Hepatocyte (in vitro differentiated cells): ENCODE measurements at places on chromosomes 1 and 21. TPM values are rescaled to one million over a fixed set of nuclear protein-coding genes. Genes with fewer than 3 reads are reported as not detected.

The SYCP1 gene
- total RNA-seq, result not detected in 2 replicates

The LRRC53 gene
- total RNA-seq, result not detected in 2 replicates

The C1QB gene
- 7.9 and 10.3 TPM in 2 replicates for total RNA-seq

The GPR153 gene
- total RNA-seq, result 6.9 and 9.1 TPM in 2 replicates

The POU3F1 gene
- total RNA-seq, result 1.0 TPM in 1 of 2 replicates, not detected in the other

The GBP7 gene
- 0.63 and 1.0 TPM in 2 replicates for total RNA-seq

The BSND gene
- total RNA-seq, result 0.23 TPM in 1 of 2 replicates, not detected in the other

The SPRR2E gene
- total RNA-seq, result not detected in 2 replicates

The UBE2U gene
- not detected in 2 replicates for total RNA-seq

The KCNE2 gene
- total RNA-seq, result 2.9 and 4.9 TPM in 2 replicates

The SPATA1 gene
- 0.90 and 2.6 TPM in 2 replicates for total RNA-seq

The TAF1A gene
- 6.5 and 6.9 TPM in 2 replicates for total RNA-seq

The HJV gene
- total RNA-seq, result 5.7 and 6.7 TPM in 2 replicates

The AGO4 gene
- 8.3 and 12.4 TPM in 2 replicates for total RNA-seq

The OR2L13 gene
- not detected in 2 replicates for total RNA-seq

The ELAVL4 gene
- total RNA-seq, result 0.07 and 0.24 TPM in 2 replicates

The PRAMEF12 gene
- total RNA-seq, result not detected in 2 replicates

The ANXA9 gene
- total RNA-seq, result 7.5 and 7.9 TPM in 2 replicates

The CELA3B gene
- total RNA-seq, result 0.33 TPM in 1 of 2 replicates, not detected in the other

The MSH4 gene
- total RNA-seq, result 0.37 and 0.52 TPM in 2 replicates

The TLCD4 gene
- 22.4 and 31.5 TPM in 2 replicates for total RNA-seq

The SHE gene
- 0.32 and 0.60 TPM in 2 replicates for total RNA-seq

The S100A3 gene
- total RNA-seq, result 2.6 and 2.7 TPM in 2 replicates
